ENCODE measurements at places on chromosomes 5 and 9.

DNA sequence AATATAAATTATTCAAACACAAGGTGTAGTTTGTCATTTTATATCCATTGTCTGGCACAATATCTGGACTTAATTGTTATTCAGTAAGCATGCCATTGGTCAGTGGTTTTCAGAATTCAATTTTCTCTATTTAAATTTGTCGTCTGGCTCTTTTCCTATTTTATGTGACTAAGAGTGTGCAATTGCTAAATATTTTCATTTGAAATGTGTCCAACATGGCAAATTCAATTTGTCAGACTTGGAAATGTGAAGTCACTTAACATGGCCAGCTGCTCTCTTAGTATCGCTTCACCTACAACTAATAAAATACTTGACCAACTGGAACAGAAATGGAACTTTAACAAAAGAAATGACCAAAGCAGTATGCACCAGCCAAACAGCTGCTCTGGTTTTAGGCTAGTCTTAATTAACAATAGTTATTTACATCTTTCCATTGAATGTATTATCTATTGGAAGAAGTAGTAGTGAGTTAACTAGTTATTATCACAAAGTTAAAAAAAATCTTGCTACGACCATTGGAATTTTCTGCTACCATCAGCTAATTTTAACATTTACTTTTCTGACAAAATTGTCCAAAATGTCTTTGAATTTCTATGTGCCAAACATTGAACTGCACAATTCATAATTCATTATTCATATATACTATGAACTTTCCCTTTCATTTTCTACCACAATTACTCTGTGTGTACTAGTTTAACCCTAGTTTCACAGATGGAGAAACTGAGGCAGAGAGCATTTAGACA lies 720.7 kb upstream of the FAM174A start:
- no peak for DNase-seq

DNA sequence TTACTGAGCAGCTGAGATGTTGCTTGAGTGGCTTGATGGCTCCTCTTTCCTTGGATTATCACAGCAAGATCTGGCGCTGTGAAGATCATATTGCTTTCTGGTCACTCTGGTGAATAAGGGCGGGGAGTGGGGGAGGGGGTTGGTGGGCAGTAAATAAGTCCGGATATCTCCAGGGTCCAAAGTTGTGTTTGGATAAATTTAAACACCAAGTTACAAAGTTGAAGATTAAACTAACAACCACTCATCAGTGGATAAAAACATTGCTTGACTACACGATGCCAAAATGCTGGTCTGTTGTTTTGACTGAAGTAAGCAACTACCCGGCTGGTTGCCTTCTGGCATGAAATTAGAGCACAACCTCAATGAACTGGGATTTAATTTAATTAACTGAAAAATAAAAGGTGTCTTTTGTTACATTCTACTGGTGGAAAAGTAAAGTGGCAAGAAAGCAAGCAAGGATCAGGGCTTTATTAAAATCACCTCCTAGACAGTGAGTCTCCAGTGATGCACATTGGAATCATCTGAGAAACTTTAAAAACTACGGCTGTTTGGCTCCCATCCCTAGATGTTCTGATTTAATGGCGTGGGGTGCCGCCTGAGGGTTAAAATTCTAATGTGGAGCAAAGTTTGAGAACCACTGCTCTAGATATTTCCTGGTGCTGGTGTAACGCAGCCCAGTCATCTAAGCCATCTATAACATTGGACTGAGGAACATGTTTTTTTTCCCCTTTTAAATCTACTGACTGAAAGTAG lies 86.7 kb upstream of the AGXT2 start:
- DNase-seq: no peak

DNA sequence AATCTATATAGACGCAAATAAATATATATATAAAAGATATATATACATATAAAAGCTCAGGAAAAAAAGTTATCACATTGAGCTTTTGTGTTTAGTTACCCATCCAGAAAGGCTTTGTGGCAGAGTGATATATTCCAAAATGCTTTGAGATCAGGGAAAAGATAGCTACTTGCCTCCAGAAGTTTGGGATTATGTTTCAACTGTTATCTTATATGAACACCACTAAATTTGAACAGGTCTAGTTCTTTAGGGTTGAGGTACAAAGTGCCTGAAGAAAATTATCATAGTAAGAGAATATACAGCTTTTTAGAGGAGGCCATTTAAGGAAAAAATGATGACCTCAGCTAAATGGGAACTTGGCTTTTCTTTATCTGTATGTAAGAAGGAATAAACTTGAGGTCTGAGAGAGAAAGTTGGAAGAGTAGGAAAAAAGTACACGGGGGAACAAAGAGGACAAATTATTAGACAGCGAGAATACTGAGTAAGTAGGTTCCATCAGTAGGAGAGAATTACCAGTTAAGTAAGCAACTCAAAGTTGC lies 2.4 kb downstream of the ERP44 start:
- no peak for DNase-seq

GRCh38 chr9:82254646-82255367 lies 266.2 kb downstream of the SPATA31D1 start:
- no peak for DNase-seq

DNA sequence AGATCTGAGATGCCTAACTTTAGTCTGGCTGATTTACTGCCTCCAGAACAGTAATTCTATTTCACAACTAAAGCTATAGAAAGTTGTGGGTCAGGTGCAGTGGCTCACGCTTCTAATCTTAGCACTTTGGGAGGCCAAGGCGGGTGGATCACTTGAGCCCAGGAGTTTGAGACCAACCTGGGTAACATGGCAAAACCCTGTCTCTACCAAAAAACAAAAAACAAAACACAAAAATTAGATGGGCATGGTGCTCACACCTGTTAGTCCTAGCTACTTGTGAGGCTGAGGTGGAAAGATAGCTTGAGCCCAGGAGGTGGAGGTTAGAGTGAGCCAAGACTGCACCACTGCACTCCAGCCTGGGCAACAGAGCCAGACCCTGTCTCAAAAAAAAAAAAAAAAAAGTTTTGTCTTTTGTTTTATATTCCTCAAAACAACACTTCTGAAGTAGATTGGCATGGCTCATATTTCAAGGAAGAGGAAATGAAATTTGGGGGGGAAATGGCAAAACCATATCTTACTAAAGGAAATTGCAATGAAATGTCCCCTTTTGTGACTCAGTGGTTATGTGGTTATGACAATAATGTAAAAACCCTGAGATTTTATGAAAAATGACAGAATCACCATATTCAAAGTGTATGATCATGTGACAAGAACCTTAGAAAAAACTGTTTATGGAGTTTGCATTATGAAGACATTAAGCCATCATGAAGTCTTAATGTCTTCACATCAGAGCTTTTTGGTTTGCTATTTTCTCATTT lies 16.2 kb downstream of the FNBP1 start:
- DNase-seq: no peak
